CD4-positive, alpha-beta T cell treated with Interleukin-6 at 100 ng/mL for 8 hours (primary cell): ENCODE measurements at places on chromosomes 1 and 21.

DNA sequence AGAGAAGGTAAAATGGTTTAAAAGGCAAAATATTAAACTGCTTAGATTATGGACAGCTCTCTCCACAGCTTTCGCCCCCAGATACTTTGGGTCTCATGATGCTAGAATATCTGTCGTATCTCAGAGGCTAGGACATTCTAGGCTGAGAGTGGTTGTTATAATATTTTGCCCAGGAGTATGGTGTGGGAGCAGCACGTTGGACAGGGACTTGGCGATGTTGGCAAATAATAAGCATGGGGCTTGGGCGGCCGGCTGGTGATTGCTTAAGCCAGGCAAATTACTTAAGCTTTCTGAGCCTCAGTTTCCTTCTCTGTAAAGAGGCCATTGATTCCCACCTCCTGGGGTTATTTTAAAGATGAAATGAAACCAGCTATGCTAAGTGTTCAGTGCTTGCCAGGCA, 133.2 kb downstream of the ROR1 start:
- DNase-seq = no peak

GRCh38 chr1:13703128-13703513, 3.1 kb downstream of the PRDM2 start:
- DNase-seq = no peak

DNA sequence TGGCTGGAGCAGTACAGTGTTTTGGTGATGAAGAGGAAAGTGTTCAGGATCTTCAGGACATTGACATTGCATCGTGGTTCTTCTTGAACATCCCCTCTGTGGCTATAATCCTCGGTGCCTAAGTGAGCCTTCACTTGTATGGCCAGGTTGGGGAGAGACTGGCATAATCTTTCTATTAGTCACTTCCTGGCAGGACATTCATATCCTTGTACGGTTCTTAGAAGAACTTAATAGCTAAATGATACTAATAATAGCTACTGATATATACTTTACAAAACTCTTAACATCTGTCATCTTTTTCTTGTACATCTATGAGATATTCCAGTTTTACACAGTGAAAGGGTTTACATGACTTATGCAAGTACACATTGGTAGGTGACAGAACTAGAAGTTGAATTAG, 35.8 kb downstream of the CELF3 start:
- no peak for DNase-seq

- no peak for DNase-seq
Observed at GRCh38 chr1:118204105-118204504, 19.1 kb upstream of the SPAG17 start.

GRCh38 chr21:42118901-42119300, 47.8 kb downstream of the UMODL1 start:
- DNase-seq = no peak

DNA sequence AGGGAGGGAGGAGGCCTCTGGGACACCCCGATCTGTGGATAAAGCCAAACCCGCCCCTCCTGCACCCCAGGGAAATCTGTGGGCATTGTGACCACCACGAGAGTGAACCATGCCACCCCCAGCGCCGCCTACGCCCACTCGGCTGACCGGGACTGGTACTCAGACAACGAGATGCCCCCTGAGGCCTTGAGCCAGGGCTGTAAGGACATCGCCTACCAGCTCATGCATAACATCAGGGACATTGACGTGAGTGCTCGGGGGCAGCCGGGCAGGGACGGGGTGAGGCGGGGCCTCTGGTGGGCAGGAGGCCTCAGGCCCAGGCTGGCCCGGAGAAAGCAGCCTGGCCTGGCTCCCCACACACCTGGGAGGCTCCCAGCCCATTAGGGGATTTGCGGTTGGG, 54.7 kb downstream of the ALPL start:
- no peak for DNase-seq
